Kidney (tissue), 22 donors: ENCODE measurements at places on chromosomes 6 and 20. TPM values are rescaled to one million over a fixed set of nuclear protein-coding genes. Genes with fewer than 3 reads are reported as not detected.

The NCOA5 gene
- 28.3 TPM for total RNA-seq

The C6orf132 gene
- total RNA-seq: 42.7 TPM

The STX11 gene
- total RNA-seq: 6.7 TPM

The NDUFAF5 gene
- total RNA-seq: 26.4 TPM

- H3K27me3 ChIP-seq: no peaks in the 10 kb centered on the region
- no peak overlapping the region for H3K27ac ChIP-seq
- no peak for DNase-seq
- no peaks in the 10 kb centered on the region for H3K4me1 ChIP-seq
These were observed 138.5 kb downstream of the LINC00237 start for GRCh38 chr20:20967564-20968184.

- no peaks in the 10 kb centered on the region for H3K4me1 ChIP-seq
- H3K27ac ChIP-seq: no peak overlapping the region
- no peak for DNase-seq
- no peaks in the 10 kb centered on the region for H3K36me3 ChIP-seq
These were observed 110.4 kb downstream of the RIN2 start for GRCh38 chr20:19868441-19868840.

- H3K27me3 ChIP-seq: no peaks in the 10 kb centered on the region
- no peaks in the 10 kb centered on the region for H3K36me3 ChIP-seq
- H3K27ac ChIP-seq: peak overlapping the region; percentile 69
- peaks cover 4% of the 10 kb centered on the region for H3K4me1 ChIP-seq
- no peak overlapping the region for H3K4me3 ChIP-seq
These were observed 43.0 kb downstream of the VEGFA start for GRCh38 chr6:43812850-43813578.

- H3K27me3 ChIP-seq: no peaks in the 10 kb centered on the region
- peak; percentile 29 for DNase-seq
- H3K4me3 ChIP-seq: no peak overlapping the region
- H3K4me1 ChIP-seq: no peaks in the 10 kb centered on the region
- H3K36me3 ChIP-seq: no peaks in the 10 kb centered on the region
- H3K27ac ChIP-seq: no peak overlapping the region
These were observed 90.6 kb downstream of the MRPL14 start for GRCh38 chr6:44036699-44037101.

DNA sequence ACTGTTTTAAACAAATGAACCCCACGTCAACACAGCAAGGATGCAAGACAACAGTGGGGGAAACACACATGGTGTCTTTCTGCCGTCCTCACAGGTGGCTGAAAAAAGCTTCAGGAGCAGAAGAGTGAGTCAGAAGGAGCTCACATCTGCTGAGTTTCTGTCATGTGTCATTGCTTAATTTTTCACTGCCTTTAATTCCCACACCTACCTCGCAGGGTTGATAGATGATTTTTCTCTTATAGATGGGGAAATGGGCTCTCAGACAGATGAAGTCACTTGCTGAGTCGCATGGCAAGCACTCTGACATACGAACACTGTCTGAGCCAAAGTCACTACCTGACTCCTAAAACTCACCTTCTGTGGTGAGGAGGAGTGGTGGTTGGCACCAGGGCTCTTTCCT, 28.3 kb upstream of the CARMIL1 start:
- H3K27me3 ChIP-seq: no peaks in the 10 kb centered on the region
- no peaks in the 10 kb centered on the region for H3K4me1 ChIP-seq
- H3K36me3 ChIP-seq: no peaks in the 10 kb centered on the region
- H3K27ac ChIP-seq: no peak overlapping the region

DNA sequence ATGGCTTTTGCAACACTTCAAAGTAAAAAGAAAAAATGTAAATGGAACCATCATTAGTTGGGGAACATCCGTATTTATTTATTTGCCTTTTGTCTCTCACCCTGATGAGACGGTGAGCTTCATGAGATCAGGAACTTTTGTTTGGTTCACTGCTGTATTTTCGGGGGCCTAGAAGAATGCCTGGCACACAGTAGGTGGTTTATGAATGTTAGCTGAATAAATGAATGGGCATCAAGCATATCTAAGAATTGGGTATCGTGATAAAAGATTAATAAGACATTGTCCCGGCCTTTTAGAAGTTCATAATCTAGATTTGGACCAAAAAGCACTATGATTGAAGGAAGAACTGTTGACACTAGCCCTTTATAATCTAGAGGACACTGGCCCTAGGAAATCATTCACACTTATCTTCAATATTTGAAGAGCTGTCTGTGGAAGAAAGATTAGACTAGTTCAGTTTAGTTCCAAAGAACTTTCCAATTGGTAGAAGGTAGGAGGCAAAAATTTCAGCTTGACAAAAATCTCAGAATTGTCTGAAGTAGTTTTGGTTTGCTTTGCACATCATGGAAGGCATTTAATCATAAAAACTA, 70.3 kb upstream of the CD83 start:
- no peaks in the 10 kb centered on the region for H3K36me3 ChIP-seq
- no peak overlapping the region for H3K4me3 ChIP-seq
- no peaks in the 10 kb centered on the region for H3K27me3 ChIP-seq
- H3K27ac ChIP-seq: no peak overlapping the region
- DNase-seq: no peak

- H3K4me1 ChIP-seq: no peaks in the 10 kb centered on the region
- DNase-seq: no peak
- H3K27me3 ChIP-seq: no peaks in the 10 kb centered on the region
- no peaks in the 10 kb centered on the region for H3K36me3 ChIP-seq
- no peak overlapping the region for H3K4me3 ChIP-seq
- no peak overlapping the region for H3K27ac ChIP-seq
These were observed 124.7 kb upstream of the ZNF217 start for GRCh38 chr20:53718142-53719021.

GRCh38 chr6:47245745-47246371, 63.8 kb downstream of the TNFRSF21 start:
- no peak overlapping the region for H3K4me3 ChIP-seq
- no peaks in the 10 kb centered on the region for H3K27me3 ChIP-seq
- no peak for DNase-seq
- H3K27ac ChIP-seq: no peak overlapping the region
- peaks cover 22% of the 10 kb centered on the region for H3K4me1 ChIP-seq
- H3K36me3 ChIP-seq: peaks cover 6% of the 10 kb centered on the region

GRCh38 chr6:21171801-21172200, 421.8 kb upstream of the SOX4 start:
- H3K4me3 ChIP-seq: no peak overlapping the region
- no peaks in the 10 kb centered on the region for H3K27me3 ChIP-seq
- H3K36me3 ChIP-seq: no peaks in the 10 kb centered on the region
- no peaks in the 10 kb centered on the region for H3K4me1 ChIP-seq
